ENCODE measurements at places on chromosomes 1 and 21.

DNA sequence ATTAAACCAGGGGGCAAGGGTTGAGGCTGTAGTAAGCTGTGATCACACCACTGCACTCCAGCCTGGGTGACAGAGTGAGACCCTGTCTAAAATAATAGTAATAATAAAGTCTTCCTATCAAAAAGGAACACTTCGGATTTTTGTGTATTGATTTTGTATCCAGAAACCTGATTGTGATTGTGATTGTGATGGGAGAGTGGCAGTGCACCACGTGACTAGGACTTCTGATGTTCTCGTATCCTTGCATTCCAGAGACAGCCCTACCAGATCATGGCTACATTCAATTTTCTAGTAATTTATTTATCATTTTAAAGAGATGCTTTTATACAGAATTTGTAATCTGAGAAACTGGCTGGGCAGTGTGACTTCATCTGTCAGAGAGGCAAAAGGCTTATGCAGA, 2.6 kb upstream of the KIF1B start:
- DNase-seq = no peak

- no peak for DNase-seq
Observed at GRCh38 chr1:101022294-101022693, 3.3 kb downstream of the DPH5 start.

DNA sequence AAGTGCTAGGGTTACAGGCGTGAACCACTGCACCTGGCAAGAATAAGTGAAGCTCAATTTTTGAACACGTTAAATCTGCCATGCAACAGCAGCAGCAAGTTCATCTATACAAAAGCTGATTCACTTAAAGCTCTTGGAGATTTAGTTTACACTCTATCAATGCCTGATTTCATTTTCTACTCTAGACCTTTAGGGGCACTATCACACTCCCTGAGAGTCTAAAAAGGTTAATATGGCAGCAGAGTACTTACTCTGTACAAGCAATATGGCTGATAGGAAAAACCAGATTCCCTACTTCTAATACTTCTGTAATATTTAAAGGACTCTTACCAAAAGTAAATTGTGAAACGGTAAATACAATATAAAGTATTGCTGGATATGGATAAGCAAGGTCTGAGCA, 4.8 kb downstream of the RBM34 start:
- DNase-seq = no peak

DNA sequence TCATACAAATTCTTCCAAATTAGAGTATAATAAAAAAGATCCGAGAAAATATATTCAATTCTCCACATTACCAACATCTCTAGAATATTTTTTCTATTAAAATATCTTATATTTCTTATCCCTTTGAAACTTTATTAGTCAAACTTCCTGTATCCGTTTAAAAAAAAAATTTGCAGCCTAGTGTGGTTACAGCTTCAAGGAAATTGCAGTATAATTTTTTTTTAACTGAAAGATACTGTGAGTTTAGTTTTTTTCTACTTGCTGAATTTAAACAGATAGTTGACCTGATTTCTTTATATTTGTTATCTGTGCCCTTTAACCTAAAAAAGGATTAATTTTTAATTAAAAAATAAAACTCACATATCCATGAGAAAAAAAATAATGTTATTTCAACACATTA, 1.5 kb downstream of the RGS18 start:
- no peak for DNase-seq

DNA sequence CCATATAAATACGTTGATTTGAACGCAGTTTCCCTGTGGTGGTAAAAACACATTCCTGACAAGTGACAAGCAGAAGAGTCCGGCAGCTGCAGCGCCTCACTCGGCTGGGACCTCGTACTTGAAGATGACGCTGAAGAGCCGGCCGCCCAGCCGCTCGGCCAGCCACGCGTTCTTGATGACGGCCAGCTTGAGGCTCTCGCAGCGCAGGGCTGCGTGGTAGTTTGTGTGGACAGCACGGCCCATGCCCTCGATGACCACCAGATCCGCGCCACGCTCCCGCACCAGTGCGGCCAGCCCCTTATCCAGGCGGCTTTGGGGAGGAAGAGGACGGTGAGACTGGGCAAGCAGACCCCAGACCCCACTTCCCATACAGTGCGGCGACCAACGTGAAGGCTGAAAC, 17.6 kb downstream of the PANK4 start:
- DNase-seq = no peak

DNA sequence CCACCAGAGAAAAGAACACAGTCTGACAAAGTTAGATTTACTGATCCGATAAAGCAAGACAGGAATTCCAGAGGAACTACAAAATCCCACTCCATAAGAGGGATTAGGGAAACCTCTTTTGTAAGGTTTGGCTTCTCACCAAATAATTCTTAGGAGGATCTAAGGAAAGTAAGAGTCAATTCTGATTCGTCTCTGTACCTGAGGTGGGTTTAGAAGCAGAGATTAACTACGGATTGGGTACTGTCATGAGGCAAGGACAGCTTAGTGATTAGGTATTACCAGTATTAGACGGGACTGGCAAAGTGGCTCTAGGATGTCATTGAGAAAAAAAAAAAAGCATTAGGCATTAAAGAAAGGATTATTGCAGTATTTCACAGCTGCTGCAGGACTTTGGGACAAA, 371.7 kb upstream of the BRINP3 start:
- peak; percentile 24 for DNase-seq

DNA sequence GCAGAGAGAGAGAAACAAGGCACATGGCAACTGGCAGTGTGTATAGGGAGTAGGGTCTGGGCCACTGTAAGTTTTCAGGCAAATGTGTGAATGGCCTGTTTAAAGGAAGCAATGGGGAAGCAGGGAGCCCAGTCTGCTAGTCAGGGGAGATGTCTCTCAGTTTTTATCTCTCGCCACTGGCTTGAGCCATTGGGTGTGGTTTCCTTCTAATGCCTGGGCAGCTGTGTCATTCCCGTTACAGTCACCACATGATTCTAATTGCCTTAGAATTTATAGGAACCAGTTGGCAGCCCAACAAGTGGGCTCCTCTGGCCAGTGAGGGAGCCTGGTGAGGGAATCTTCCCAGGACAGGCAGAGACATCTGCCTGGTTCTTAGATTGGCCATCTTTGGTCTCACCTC, 182.4 kb downstream of the DISC1 start:
- no peak for DNase-seq

GRCh38 chr1:65027666-65028358, 61.5 kb upstream of the JAK1 start:
- no peak for DNase-seq

GRCh38 chr1:185694081-185694480, 40.1 kb upstream of the HMCN1 start:
- no peak for DNase-seq

DNA sequence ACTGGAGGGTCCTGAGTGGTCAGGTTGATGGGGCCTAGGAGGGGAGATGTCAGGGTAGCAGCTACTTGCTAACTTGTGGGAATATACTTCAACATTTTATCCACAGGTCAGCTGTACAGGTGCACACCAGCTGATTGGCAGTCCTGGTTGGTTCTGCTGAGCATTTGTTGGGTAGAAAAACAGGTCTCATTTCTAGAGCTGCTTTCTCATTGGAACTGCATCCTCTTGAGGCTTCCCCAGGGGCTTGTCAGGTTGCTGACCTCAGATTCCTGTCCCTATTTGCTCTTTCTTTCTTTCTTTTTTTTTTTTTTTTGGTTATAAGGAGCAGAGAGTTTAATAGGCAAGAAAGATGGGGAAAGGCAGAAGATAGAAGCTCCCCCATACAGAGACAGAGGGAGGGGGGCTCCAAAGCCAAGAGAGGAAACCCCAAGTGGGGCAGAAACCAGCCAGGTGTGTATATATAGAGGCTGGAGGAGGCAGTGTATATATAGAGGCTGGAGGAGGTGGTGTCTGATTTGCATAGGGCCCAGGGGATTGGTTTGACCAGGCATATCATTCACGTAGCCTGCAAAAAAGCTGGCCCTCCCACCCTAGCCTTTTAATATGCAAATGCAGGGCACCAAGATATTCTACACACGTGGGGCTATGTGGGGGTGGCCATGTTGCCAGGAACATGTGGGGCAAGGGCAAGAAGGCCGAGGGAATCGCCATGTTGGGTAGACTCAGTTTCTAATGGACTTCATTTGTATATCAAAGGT, 57.3 kb upstream of the STUM start:
- DNase-seq = no peak

- DNase-seq = no peak
Observed at GRCh38 chr1:6897138-6897537, 111.9 kb downstream of the CAMTA1 start.

- DNase-seq = no peak
Observed at GRCh38 chr1:186605762-186606350, 74.4 kb downstream of the PTGS2 start.

GRCh38 chr1:66354311-66355201, 179.4 kb upstream of the SGIP1 start:
- no peak for DNase-seq

- DNase-seq = no peak
Observed at GRCh38 chr21:37865156-37865555, 51.1 kb downstream of the KCNJ6 start.

DNA sequence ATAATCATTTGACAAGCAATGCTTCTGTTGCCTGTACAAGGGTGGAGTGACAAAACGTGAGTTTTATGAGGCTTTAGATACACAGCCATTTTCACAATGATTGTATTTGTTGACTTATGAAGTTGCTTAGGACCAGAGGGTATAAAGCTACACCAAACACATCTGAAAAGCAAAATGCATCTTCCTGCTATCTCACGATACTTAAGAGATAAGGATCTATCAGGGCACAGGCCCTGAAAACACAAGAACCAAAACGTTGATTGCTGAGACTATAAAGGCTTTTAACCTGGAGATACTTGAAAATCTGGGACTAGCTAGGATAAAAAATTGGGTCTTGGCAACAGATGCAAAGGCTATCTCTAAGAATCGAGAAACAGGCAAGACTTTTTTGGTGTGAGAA, 115.7 kb downstream of the SLC5A9 start:
- no peak for DNase-seq

All from D721Med (cell line).